ENCODE measurements at places on chromosomes 3 and 15. TPM values are rescaled to one million over a fixed set of nuclear protein-coding genes. Genes with fewer than 3 reads are reported as not detected.
A peak's percentile ranks its signal among the peaks of the same experiment; 100 is the strongest.

- no peak for DNase-seq
- H3K4me3 ChIP-seq, result no peak overlapping the region
- no peaks in the 10 kb centered on the region for H3K4me1 ChIP-seq
- H3K27me3 ChIP-seq, result no peaks in the 10 kb centered on the region
- H3K27ac ChIP-seq, result no peak overlapping the region
These were observed 11.9 kb downstream of the CFAP161 start for GRCh38 chr15:81146006-81146405.

GRCh38 chr3:195425849-195426248, 17.0 kb downstream of the ACAP2 start:
- DNase-seq, result no peak
- no peaks in the 10 kb centered on the region for H3K27me3 ChIP-seq
- no peaks in the 10 kb centered on the region for H3K36me3 ChIP-seq

GRCh38 chr3:123018683-123019082, 8.9 kb downstream of the SEMA5B start:
- no peak for DNase-seq
- no peak overlapping the region for H3K4me3 ChIP-seq
- no peaks in the 10 kb centered on the region for H3K36me3 ChIP-seq

DNA sequence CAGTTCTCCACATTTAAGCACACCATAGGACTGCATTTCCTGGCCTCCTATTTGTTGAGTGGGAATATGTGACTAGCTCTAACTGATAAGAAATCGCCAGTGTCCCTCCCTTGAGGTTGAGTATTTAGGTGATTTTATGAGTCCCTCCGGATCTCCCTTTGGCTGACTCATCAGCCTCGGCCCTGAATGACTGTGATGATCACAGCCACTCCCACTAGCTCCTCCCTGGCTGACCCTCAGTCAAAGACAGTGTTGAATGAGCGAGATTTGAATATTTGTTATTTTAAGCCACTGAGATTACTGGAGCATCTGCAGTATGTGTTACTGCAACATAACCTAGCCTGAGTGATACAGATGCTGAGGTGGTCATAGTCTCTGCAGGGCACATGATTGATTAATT, 515.3 kb downstream of the EPHB1 start:
- H3K4me1 ChIP-seq, result no peaks in the 10 kb centered on the region
- H3K27ac ChIP-seq, result no peak overlapping the region
- no peak overlapping the region for H3K4me3 ChIP-seq

Gene MST1R
- total RNA-seq, result 4.8 TPM

DNA sequence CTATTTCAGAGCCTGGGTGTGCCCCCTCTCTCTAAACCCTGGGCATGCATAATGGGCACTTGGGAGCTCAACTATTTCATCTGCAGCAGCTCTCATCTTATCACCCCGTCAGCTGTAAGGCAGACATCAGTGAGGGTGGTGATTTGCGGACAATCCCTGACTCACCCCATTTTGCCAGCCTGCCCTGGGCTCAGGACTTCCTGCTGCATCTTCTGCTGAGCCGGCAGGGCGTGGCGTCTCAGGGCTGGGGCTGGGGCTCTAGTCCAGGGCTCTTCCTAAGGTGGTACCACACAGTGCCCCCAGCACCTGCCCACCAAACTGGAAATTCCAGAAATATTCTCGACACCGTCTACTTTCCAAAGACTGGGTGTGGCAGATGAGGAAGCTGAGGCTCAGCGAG, 925 bp upstream of the PSTPIP1 start:
- no peaks in the 10 kb centered on the region for H3K36me3 ChIP-seq
- DNase-seq, result no peak
- no peaks in the 10 kb centered on the region for H3K27me3 ChIP-seq
- no peak overlapping the region for H3K27ac ChIP-seq

GRCh38 chr15:43552986-43553385, 35.6 kb downstream of the MAP1A start:
- H3K27me3 ChIP-seq, result no peaks in the 10 kb centered on the region
- no peaks in the 10 kb centered on the region for H3K4me1 ChIP-seq
- no peak for DNase-seq
- no peaks in the 10 kb centered on the region for H3K36me3 ChIP-seq
- H3K4me3 ChIP-seq, result no peak overlapping the region
- no peak overlapping the region for H3K27ac ChIP-seq

DNA sequence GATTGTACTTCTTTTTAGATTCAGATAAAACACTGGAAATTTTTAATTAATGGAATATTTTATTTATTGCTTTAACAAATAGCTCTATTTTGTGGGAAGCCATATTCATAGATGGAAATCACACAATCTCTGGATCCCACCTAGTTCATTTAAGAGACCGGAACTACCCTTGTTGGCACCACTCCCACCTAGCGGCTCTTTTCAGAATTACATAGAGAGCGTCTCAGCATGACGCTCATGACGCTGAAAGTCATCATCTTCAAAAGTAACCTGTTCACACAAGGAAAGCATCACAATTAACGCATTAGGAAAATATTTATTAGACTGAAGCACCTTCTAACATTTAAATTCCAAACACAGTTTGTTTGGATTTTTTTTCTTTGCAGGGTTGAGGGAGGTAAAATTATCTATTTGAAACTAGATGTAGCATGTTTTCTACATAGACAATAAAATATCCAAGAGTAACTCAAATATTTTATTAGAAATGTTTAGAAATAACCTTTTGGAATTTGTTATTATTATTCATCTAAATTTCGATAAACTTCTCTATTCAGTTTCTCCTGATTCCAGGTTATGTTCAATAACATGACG, 214.9 kb upstream of the ARRDC4 start:
- no peaks in the 10 kb centered on the region for H3K36me3 ChIP-seq
- no peaks in the 10 kb centered on the region for H3K4me1 ChIP-seq
- no peaks in the 10 kb centered on the region for H3K27me3 ChIP-seq
- DNase-seq, result peak; percentile 67

DNA sequence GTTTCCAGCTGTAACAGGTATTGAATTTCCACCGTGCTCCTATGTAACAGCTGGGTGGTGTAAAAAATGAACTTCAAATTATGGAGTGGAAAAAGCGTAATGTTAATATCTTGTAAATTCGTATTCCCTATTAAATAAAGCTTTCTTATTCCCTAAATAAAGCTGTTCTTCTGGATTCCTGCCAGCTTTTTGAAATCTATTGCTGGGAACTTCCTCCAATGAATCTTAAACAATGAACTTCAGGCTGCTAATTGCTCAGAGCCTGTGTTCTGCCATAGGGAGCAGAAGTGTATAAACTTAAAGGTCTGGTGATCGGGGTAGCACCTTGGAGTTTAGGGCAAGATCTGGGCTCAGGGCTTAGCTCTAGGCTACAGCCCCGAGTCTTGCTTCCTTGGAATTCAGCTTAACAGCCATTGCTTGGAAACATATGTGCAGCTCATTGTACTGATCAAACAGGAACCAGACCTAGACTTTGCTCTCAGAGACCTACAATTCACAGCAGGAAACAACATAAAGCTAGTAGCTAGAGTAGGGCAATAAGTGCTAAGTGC, 1.4 kb downstream of the ARL14 start:
- H3K4me1 ChIP-seq, result peaks cover 5% of the 10 kb centered on the region
- H3K27me3 ChIP-seq, result no peaks in the 10 kb centered on the region
- no peaks in the 10 kb centered on the region for H3K36me3 ChIP-seq
- H3K27ac ChIP-seq, result no peak overlapping the region
- no peak for DNase-seq
- no peak overlapping the region for H3K4me3 ChIP-seq
